ENCODE measurements at places on chromosomes 6 and 20.

DNA sequence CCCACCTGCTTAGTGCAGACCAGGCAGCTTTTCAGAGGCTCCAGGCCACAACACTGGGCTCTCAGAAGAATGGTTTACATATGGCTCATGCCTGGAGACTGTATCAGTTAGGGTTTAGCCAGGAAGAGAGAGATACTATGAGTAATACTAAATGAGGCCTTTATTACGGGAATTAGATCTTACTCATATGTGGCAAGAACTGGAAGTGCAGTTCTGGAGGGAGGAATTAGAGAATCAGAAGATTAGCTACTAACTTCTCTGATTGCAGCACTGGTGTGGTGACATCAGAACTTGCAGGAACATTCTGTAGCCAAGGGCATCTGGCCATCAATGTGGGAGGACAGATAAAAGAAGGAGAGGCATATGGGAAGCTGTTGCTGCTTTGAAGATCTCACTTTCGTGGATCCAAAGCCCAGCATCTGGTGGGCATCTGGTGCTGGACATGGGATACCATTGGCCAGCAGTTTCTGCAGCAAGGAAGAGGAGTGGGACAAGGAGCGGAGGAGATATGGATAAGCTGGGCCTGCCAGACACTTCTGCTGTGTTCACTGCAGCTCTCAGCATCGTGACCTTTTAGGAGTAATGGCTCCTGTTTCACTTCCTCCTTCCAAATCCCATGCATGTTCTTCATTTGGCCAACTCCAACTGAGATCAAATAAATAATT, 248.5 kb downstream of the BTBD3 start:
- DNase-seq, result no peak

DNA sequence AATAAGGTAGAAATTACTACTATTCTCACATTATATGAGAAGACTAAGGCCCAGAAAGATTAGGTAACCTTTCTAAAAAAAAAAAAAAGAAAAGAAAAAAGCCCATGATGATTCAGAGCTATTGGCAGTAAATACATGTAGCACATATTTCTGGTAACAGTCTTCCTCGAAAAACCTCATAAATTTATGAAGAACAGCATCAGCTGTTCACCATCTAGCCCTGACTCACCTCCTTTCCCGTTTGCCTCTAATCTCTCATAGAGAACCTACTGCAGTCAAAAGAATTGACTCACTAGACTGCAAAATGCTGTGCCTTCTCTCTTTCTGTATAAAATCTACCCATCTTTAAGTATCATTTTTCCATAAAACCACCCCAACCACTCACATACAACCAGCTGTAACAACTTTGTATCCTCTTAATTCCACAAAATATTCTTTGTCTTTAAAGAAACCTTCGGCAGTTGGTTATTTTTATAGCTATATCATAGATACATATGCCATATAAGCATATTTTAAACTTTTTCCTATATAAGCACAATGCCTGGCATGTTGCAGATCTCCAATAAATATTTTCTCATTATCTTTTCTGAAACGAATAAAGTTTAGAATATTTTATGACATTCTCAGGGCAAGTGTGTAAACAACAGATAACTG, 152.7 kb upstream of the ENPP5 start:
- DNase-seq, result no peak

GRCh38 chr6:3348821-3349220, 90.1 kb downstream of the PSMG4 start:
- no peak for DNase-seq

- no peak for DNase-seq
These were observed 6.4 kb downstream of the RAB44 start for GRCh38 chr6:36703982-36704381.

GRCh38 chr6:4402477-4402976, 267.2 kb upstream of the ECI2 start:
- DNase-seq, result no peak

DNA sequence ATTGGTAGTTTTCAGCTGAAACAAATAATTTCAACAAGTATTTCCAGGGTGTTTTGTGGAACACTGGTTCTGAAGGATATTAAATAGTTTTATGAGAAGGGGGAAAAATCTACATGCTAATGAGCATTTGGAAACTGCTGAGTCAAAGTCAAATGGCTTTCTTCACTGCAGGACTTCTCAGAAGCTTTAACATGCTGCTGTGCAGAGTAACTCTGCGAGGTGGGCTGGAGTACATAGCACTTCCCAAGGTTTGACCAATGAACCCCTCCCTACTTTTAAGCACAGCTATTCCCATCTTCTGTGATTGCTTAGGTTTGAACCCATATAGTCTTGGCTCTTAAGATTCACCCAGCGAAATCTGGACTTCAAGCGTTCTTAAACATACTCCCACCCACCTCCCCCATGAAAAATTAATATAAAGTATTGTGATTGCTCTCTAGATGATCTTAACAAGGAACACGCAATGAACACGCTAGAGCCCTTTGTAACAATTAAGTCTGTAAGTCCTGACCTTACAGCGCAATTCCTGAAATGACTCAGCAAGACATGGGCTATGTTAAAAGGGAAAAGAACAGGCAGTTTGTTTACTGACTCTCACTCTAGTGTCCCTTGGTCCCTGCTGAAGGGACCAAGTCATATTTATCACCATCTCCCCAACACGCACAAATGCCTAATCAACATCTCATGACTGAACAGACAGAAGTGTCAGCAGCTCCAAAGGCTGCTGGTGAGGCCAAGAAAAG, 105.2 kb downstream of the NFATC2 start:
- no peak for DNase-seq

DNA sequence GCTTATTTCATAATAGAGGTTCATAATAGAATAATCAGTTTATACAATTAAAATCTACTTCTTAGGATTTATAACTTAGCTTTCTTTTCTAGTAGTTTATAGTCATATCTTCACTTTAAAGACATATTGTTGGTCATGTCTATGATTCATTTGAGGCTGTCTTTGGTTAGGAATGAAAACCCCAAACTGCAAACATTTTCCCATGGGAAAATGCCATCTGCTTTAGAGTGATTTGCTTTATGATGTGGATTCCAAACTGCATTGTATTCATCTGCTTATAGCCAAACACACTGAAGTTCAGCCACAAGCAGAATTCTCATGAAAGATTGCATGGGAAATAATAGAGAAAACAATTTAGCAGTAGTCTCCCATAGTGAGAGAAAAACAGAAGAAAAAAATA, 128.0 kb downstream of the RFPL4B start:
- DNase-seq, result no peak

DNA sequence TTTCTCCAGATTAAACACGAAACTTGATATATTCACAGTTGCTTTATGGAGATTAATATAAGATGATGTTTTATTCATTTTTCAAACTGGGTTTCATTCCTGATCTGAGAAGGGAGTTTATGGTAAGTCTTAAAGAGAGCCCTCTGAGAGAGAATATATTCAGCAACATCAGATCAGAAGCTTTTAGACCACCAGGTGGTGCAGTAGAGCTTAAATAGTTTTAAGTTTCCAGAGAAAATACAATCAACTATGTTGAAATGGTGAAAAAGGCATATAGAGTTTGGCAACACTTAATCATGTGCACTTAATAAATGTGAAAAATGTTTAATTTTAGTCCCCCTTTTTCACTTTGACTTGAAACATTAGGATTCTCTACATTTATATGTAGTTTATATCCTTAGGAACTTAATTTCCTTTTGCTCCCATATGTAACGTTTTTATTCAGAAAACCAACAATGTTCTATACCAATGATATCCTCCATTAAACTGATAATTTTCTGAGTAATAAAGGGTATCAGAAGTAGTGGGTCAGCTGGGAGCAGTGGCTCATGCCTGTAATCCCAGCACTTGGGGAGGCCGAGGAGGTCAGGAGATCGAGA, 86.4 kb upstream of the CLDN20 start:
- DNase-seq, result peak; percentile 39

- no peak for DNase-seq
These were observed 14.3 kb downstream of the SULF2 start for GRCh38 chr20:47770935-47771334.

DNA sequence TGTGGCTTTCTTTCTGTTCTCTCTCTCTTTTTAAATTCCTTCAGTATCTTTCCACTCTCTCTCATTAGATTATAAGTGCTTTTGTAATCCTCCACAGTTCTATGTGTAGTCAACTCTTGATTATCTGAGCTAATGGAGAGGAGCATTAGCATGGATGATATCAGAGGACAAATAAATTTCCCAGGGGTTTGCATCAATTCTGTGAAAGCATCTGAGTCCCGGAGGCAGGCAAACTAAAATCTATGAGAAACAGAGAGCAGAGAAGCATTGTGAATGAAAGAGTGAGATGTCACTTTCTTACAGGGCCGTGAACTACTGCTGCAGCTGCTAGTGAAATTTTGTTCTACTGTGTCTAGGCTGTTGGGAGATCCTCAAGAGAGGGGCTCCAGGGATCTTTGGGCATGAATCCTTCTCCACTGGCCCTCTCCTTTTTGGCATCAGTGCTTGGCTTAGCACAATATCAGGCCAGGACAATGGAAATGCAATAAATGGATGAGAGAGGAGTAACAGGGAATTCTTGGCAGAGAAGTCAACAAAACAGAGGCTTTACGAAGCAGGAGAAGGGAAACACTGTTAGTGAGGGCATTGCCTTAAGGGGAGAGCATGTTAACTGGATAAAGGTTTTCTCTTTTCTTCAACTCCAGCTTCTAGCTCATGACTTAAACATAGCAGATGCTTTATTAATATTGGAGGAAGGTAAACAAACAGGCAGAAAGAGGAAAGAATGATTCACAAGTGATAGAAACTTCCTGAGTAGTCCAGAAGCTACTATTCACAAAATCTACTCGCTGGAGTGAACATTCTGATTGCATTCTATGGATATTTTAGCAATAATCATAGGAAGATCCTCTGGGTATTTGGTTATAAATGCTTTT, 847.0 kb upstream of the MAP3K7 start:
- DNase-seq, result no peak

- peak; percentile 90 for DNase-seq
These were observed 39.4 kb downstream of the KIAA1755 start for GRCh38 chr20:38221119-38221589.

- no peak for DNase-seq
These were observed 97.4 kb upstream of the SALL4 start for GRCh38 chr20:51899674-51900073.

GRCh38 chr6:68695838-68696237, 60.8 kb downstream of the ADGRB3 start:
- no peak for DNase-seq

DNA sequence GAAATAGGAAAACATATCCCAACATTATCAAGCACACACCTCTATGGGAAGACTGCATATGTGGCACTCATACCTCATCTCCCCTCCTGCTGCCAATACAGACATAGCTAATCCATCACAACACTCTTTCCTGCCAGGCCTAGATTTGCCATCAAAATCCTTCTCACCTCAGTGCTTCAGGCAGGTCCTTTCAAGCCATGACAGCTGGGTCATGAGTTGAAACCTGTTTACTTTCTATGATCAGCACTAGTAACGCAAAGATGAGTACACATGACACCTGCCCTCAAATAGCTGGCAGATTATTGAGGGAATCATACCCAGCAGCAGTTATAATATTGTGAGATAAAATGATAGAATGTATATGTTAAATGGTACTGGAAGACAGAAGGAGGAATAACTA, 183.1 kb downstream of the AIG1 start:
- no peak for DNase-seq

- peak; percentile 94 for DNase-seq
These were observed at the start of gene ZNF334 for GRCh38 chr20:46512943-46513844. TSS of gene ZNF334 (minus strand) at chr20:46513559. CDS start at chr20:46512102, 1,457 bp downstream.

- no peak for DNase-seq
These were observed 492 bp upstream of the TBC1D7 start for GRCh38 chr6:13328875-13329183.

DNA sequence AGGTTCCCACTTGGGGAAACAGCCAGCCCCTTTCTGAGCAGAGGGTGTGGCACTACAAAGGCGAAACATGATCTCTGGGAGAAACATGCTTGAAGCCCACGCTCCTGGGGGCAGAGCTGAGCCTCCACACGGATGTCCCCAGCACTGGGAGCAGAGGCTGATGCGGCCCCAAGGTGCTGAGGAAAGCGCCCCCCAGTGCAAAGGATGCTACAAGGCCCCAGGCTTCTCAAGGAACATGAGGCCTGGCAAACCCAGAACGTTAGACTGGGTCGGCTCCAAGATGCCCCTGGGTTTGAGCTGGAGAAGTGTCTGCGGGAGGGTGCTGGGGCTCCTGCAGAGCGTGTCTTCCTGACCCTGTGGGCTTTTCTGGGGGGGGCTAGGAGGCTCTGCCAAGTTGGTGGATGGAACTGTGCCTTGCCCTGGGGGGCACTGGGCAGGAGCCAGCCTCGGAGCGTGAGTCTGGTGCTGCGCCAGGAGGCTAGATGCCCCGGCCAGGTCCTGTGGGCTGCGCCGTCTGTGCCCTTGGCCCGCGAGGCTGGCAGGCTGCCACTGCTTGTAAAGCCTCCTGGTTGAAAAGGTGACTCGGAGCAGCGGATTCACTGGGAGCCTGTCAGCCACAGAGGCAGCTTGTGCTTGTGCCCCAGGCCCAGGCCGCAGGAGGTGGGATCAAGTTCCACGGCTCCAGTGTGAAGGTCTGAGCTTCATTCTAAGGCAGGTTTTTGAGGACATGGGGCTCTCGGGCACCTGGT, 8.1 kb downstream of the SYNJ2 start:
- DNase-seq, result no peak

DNA sequence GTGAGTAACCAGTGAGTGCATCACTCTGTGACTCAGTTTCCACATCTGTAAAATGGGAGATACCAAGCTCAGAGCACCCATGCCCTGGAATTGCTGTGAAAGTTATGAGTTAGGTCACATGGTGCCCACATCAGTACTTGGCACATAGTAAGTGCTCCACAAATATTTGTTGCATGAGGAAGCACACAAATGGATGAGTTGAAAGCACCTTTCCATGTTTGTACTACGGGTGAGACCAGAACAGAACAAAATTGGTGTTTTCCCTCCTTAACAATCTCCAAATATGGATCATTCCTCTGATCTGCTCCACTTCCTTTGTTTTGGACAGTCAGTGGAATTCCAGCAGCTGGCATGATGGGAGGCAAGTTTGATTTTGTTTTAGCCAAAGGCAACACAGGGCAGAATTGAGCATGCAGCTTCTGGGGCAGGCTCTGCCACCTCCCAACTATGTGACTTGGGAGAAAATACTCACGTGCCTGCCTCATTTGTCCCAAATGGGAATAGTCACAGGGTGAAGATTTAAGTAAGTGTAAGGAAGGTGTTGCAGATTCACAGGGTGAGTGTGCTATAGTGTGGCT, 503.7 kb upstream of the SULF2 start:
- DNase-seq, result no peak

DNA sequence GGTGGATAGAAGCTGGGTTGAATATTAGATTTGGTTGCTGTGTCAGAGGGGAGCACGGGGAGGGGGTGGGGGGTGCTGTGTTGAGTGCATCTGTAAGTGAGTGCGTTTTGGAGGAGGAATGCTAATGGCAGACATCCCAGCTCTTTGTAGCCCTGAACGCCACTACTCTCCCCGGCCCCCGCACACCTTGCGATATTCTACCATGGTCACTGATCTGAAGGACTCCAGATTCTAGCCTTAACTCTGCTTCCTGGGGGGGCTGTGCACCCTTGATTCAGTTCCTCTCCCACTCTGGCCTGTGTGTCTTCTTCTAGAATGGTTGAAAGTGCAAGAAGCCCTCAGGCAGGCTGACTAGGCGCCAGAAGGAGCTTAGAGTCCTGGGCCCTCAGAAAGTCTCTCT, 7.1 kb downstream of the GLP1R start:
- no peak for DNase-seq

Data from retina (tissue), 1 donor.